IMR-90 (cell line): ENCODE measurements at places on chromosomes 6 and 20. TPM values are rescaled to one million over a fixed set of nuclear protein-coding genes. Genes with fewer than 3 reads are reported as not detected.

The ESR1 gene
- total RNA-seq, result not detected in 2 replicates

DNA sequence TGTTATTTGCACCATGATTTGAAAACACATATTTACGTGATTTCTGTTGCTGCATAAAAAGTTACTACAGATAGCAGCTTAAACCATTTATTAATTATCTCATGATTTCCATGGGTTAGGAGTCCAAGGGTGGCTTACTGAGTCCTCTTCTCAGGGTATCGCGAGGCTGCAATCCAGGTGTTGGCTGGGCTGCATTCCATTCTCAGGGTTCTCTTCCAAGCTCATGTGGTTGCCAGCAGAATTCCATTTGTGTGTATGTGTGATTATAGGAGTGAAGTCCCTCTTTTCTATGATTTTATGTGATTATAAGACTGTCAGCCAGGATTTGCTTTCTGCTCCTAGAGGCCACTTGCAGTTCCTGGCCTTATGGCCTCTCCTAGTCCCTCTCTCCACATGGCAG is 135.1 kb downstream of the FAM83B start:
- DNase-seq, result peak; percentile 65

- no peak for DNase-seq
Observed at GRCh38 chr6:88480816-88481215, 314.7 kb upstream of the CNR1 start.

DNA sequence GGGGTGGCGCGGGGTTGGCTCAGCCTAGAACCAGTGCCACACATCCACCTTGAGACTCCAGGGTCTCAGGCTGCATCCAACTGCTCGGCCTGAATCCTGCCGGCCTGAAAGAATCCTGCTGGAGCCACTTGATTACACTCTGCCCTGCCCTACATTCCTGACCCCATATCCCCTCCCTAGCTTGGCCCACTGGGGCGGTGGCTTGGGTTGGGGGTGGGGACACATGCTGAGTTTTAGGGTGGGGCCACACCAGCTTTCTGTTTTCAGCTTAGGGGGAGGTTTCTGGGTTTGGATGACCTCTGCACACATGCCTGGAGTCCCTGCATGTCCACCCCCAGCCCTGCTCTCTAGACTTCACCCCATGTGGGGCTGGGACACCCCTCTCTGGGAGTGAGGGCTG is 6.8 kb downstream of the ITPR3 start:
- no peak for DNase-seq

DNA sequence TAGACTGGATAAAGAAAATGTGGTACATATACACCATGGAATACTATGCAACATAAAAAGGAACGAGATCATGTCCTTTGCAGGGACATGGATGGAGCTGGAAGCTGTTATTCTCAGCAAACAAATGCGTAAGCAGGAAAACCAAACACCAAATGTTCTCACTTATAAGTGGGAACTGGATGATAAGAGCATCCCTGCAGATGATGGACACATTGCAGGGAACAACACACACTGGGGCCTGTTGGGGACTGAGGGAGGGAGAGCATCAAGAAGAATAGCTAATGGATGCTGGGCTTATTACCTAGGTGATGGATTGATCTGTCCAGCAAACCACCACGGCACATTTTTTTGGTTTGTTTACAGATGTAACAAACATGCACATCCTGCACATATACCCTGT is 470.5 kb upstream of the CITED2 start:
- no peak for DNase-seq

DNA sequence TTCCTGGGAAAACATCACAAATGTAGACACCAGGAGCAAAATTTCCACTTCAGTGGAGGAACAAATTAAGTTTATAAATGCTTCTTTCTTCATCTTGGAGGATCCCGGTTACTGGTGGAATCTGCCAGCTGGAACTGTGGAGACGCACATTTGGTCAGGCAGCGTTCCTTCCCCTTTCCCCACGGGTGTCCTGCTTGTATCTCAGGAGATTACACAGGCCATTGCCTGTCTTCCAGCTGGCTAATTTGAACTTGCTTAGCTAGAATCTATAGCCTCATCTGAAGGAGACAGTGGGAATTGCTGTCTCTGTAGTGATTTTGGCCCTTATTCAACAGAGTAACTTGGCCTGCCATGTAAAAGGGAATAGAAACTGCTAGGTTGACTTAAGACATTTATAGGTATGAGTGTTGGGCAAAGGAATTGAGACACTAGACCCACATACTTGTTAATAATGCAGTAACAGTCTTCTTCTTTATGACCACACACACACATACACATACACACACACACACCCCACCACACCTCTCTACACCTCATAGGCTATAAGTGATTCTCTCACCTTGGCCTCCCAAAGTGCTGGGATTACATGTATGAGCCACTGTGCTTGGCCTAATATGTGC is 34.4 kb downstream of the TSBP1 start:
- no peak for DNase-seq

DNA sequence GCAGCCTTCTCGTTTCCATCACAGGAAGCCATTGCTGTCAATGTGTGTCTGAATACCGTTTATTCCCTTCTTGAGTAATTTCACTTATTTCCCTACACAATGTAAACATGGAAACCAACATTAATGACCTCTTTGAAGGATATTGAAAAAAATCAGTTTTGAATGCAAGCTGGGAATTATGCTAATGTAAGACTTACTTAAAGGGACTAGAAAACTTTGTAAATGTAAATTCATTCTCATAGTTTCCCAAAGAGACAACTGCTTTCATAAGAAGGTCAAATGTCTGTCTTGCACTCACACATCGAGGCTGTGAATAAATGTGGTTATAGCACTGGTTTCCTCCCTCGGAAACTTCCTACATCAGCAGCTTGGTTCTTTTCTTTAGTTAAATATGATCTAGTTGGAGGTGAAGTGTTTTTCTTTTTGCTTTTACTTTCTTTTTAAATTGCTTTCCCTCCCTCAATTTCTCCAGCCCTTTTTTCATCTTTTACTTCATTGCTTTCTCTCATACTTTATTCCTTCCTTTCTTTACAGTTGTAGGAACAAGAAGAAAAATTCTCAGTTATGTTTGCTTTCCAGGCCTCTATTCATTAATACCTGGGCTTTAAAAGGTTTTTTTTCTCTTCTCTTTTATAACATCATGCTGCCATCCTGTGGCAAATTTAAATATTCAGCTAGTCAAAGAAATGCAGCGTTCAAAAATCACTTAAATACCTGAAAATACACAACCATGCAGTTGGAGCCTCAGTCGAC is 108.3 kb downstream of the TNFAIP3 start:
- peak; percentile 22 for DNase-seq

DNA sequence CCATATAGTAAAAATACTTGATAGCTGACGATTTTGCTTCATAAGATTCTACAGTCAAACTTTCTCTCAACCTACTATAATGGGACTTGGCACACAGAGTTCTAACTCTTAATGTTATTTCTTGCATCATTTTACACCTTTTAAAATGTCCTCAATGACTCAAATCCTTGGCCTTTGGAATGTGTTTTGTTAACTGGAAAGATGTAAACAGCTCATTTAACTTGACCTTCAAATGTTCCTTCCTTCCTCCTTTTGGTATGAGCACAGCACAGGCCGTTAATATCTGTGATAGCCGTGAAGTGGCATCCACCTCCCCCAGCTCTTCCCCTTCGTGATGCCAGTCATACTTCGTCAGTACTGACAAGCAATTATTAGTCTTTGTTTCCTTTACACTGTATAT is 972.0 kb upstream of the CITED2 start:
- peak; percentile 26 for DNase-seq

The STMND1 gene
- not detected in 2 replicates for total RNA-seq

- DNase-seq, result no peak
Observed at GRCh38 chr20:25209911-25210310, 14.4 kb downstream of the ENTPD6 start.

DNA sequence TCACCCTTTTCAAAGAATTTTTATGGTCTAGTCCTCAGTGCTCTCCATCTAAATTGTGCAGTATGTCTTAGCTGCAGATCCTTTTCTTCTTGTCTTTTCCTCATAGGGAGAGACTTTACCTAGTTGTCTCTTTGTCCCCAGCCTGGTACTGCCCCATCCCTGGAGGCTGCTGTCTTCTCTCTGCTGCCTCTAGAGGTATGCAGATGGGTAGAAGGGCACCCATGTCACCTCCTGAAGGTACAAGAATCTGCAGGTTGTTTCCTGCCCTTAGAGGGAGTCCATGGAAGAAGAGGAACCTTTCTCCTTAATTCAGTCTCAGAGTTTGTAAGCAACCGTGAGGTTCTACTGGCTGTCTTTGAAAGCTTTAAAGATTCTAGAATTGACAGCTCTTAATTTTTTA is 39.1 kb downstream of the MCM8 start:
- DNase-seq, result no peak

The MYBL2 gene
- total RNA-seq, result 21.7 and 23.1 TPM in 2 replicates

The ZFAND3 gene
- total RNA-seq, result 10.9 and 13.1 TPM in 2 replicates

The C6orf52 gene
- not detected in 2 replicates for total RNA-seq

DNA sequence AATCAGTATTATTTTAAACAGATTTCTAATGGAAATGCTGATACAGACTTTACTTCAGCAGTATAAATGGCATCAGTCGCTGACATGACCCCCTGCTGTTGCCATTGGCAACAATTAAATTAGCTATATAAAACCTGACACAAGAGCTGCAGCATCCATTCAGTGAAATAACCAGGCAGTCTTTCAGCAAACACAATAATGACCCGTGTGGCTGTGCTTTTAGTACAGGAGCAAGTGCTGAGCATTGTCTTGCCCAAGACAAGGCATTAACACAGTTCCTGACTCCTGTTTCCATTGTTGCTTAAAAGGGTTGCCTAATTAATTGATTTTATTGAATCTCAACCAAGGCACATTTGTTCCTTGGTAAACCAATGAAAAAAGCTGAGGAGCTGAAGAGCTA is 382.1 kb downstream of the HACE1 start:
- DNase-seq, result no peak

The NANP gene
- total RNA-seq, result 7.2 and 10.0 TPM in 2 replicates

The CDSN gene
- total RNA-seq, result not detected in 2 replicates

DNA sequence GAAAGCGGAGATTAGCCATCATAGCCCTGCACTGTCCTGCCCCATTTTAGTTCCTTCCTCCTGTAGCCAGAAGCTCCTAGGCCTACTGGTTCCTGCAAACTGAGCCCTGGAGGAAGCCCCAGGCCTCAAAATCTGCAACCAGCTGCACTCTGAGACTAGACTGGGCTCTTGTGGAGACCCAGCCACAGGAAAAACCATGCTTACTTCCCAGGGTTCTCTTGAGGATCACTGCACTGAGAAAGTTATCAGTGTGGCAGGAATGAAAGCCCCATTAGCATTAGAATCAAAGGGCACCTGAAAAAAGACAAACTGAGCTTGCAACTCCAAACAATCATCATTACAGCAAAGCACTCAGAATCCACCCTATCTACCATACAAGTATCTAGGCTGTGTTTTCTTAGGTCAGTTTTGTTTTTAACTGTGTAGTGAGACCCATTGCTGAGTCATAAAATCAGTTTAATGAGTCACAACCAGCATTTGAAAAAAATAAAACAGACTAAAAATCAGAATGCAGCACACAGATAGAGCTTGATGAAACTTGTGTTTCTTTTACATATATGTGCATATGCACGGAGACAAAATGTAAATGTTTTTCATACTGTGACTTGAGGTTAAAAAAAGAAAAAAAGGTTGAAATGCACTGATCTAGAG is 91.0 kb downstream of the UNC5CL start:
- DNase-seq, result peak; percentile 90

The KCNK16 gene
- total RNA-seq, result not detected in 2 replicates

DNA sequence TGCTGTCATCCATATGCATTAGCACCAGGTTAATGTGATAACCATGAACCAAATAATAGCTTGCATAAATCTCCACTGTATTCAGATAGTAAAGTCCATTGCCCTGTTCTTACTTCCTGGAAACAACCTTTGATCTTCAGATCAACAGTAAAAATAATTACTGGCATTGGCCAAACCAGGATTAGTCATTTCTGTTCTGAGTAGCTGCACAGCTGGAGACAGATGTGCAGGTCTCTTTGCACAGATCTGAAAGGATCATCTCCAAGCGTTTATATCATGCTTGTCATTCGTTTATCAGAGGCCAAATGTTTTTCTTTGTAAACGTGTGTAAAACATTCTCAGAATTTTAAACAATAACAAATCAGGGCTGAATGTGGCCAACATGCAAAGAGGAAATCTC is 134.4 kb upstream of the HMGCLL1 start:
- peak; percentile 85 for DNase-seq

The XKR7 gene
- total RNA-seq, result not detected in 2 replicates

DNA sequence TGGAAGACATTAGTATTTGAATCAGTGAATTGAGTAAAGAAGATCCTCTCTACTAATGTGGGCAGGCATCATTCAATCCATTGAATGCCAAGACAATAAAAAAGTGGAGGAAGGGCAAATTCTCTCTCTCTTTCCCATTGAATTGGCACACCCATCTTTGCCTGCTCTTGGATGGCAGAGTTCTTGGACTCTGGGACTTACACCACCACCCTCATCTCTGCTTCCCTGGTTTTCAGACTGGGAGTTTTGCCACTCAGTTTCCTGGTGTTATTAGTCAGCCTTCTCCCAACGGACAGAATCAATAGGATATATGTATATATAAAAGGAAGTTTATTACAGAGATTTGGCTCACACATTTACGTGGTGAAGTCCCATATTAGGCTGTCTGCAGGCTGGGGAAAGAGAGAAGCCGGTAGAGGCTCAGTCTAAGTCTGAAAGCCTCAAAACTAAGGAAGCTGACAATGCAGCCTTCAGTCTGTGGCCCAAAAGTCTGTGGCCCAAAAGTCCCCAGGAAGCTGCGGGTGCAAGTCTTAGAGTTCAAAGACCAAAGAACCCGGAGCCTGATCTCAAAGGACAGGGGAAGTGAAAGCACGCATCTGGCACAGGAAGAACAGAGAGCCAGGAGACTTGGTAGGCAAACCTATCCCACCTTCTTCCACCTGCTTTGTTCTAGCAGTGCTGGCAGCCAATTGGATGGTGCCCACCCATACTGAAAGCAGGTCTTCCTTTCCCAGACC is 64.4 kb downstream of the SMPDL3A start:
- no peak for DNase-seq

The OLIG3 gene
- not detected in 2 replicates for total RNA-seq
